ENCODE measurements at places on chromosomes 1 and 21.

DNA sequence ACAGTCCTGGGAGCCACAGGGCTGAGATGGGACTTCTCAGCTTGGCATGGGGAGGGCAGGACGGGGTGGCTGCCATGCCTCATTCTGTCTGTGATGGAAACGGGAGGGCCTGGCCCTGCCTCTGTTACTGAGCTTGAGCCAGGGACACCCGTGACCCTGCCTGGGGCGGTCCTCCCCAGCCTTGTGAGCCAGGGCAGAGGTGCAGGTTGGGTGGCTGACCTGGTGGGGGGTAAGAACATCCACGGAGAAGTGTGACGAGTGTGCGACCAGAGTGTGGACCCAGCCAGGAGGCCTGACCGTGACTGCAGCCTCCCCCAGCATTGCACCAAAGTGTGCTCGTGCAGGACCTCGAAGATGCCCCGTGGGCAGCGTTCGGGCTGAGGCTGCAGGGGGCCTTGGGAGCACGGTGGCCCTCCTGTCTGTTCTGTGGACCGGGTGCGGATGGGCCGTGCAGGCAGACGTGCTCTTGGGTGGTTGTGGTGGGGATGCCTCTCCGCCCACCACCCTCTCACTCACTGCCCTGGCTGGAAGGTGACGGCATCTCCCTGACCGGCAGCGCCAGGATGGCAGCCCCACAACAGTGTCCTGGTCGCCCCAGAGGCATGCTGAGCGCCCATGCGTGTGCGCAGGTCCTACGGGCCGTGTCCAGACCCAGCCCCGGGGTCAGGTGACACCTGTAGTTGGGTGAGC is 45.4 kb downstream of the SKI start:
- DNase-seq: no peak

GRCh38 chr21:44734841-44735240 is 23.5 kb upstream of the TSPEAR start:
- DNase-seq: no peak

- DNase-seq: no peak
Observed at GRCh38 chr1:225224287-225224686, 203.6 kb downstream of the LBR start.

DNA sequence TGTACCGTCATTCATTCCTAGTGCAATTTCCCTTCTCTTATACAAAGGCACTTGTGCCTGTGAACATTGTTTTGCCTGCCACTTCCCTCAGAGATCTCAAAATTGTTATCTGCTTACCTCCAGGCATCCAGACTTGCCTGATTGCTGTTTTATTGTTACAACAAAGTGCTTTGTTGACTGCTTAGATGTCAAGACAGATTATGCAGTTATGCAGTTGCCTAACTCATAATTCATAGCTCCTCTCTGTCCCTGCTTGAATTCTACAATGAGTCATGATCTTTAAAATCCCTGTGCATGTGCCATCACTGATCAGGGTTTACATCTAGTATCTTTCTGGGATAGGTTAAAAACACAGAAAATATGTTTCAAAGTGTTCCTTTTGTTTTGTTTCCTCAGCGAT is 24.5 kb downstream of the CXADR start:
- no peak for DNase-seq

- no peak for DNase-seq
Observed at GRCh38 chr21:37461479-37461878, 94.9 kb downstream of the DYRK1A start.

All from NCI-H2081 (cell line).